ENCODE measurements at places on chromosomes 5 and 9. TPM values are rescaled to one million over a fixed set of nuclear protein-coding genes. Genes with fewer than 3 reads are reported as not detected.

Gene PDGFRB
- 7.2 TPM for total RNA-seq

- H3K4me1 ChIP-seq: peaks cover 60% of the 10 kb centered on the region
- H3K27me3 ChIP-seq: no peaks in the 10 kb centered on the region
- DNase-seq: no peak
- peaks cover 28% of the 10 kb centered on the region for H3K36me3 ChIP-seq
These were observed 129.4 kb downstream of the C9orf50 start for GRCh38 chr9:129491487-129491855.

Gene PLAC8L1
- not detected for total RNA-seq

- no peak overlapping the region for H3K4me3 ChIP-seq
- peak overlapping the region; percentile 26 for H3K27ac ChIP-seq
These were observed 57.4 kb downstream of the GOLPH3 start for GRCh38 chr5:32116574-32117313.

DNA sequence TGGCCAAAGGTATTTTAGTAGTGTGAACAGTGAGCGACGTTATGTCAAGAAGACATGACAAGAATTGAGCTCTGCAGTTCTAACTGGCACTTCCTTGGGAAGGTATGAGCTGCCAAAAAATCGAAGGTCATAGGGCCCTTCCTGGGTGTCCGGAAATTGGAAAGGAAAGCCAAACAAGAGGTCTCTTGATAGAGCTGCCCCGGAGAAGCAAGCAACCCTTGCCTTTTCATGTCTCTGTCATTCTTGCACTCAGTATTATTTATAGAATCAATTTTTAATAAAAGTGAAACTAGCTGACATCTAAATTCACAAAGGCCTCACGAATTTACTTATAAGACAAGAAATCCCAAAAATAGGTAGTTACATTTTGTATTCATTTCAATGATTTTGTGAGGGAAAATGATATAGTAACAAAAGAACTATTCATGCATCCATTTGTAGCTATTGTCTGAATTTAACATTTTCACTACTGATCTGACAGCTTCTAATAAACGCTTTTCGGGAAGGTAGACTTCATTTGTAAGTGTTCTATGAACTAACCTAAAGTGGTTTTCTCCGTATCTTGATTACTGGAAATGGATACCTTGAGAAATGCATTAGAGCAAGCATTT lies 113.8 kb upstream of the VCAN start:
- no peaks in the 10 kb centered on the region for H3K36me3 ChIP-seq
- H3K27me3 ChIP-seq: no peaks in the 10 kb centered on the region
- H3K27ac ChIP-seq: no peak overlapping the region
- H3K4me1 ChIP-seq: no peaks in the 10 kb centered on the region

Gene RAD23B
- total RNA-seq: 91.0 TPM

Gene IL17B
- not detected for total RNA-seq

GRCh38 chr9:20112205-20112783 lies 323.5 kb upstream of the SLC24A2 start:
- peaks cover 8% of the 10 kb centered on the region for H3K36me3 ChIP-seq
- no peak for DNase-seq
- peaks cover 4% of the 10 kb centered on the region for H3K27me3 ChIP-seq
- no peaks in the 10 kb centered on the region for H3K4me1 ChIP-seq
- H3K4me3 ChIP-seq: no peak overlapping the region

- no peak overlapping the region for H3K27ac ChIP-seq
- H3K27me3 ChIP-seq: no peaks in the 10 kb centered on the region
- no peak overlapping the region for H3K4me3 ChIP-seq
- DNase-seq: no peak
- H3K4me1 ChIP-seq: no peaks in the 10 kb centered on the region
These were observed 137.4 kb downstream of the STK32A start for GRCh38 chr5:147372191-147372590.

GRCh38 chr5:142445266-142445665 lies 120.4 kb upstream of the SPRY4 start:
- H3K4me3 ChIP-seq: no peak overlapping the region
- no peak overlapping the region for H3K27ac ChIP-seq
- peaks cover 13% of the 10 kb centered on the region for H3K4me1 ChIP-seq
- H3K27me3 ChIP-seq: peaks cover 12% of the 10 kb centered on the region

Gene GABRP
- not detected for total RNA-seq

GRCh38 chr5:34625246-34625645 lies 30.9 kb upstream of the RAI14 start:
- no peak overlapping the region for H3K4me3 ChIP-seq
- DNase-seq: no peak
- no peaks in the 10 kb centered on the region for H3K4me1 ChIP-seq
- peaks cover 5% of the 10 kb centered on the region for H3K27me3 ChIP-seq
- H3K27ac ChIP-seq: no peak overlapping the region

DNA sequence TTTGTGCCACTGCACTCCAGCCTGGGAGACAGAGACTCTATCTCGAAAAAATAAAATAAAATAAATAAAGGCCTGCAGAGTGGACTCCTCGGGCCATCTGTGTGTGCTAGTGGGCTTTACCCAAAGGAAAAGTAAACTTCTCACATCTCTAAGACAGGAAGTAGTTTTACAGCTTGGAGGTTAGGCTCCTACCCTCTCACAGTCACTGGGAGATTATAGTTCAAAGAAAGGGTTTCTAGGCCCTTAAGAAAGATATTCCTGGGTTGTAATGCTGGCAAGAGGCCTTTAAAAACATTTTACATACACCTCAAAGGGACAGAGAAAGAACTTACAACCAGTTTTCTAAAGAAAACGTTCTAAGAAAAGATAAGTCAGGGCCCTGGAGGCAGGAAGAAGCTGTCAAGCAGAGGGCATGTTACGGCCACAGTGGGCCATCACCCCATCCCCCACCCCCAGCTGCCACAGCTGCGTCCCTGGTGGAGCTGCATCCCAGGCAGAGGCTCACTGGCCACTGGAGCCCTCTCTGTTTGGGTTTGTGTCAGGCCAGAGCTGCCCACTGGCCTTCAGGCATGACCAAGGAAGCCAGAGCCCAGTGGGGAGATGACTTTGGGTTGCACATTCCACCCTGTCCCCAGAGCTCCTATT lies 78.1 kb upstream of the CDK20 start:
- no peaks in the 10 kb centered on the region for H3K36me3 ChIP-seq
- DNase-seq: no peak
- peaks cover 2% of the 10 kb centered on the region for H3K27me3 ChIP-seq
- no peak overlapping the region for H3K27ac ChIP-seq
- H3K4me1 ChIP-seq: peaks cover 2% of the 10 kb centered on the region
- no peak overlapping the region for H3K4me3 ChIP-seq

DNA sequence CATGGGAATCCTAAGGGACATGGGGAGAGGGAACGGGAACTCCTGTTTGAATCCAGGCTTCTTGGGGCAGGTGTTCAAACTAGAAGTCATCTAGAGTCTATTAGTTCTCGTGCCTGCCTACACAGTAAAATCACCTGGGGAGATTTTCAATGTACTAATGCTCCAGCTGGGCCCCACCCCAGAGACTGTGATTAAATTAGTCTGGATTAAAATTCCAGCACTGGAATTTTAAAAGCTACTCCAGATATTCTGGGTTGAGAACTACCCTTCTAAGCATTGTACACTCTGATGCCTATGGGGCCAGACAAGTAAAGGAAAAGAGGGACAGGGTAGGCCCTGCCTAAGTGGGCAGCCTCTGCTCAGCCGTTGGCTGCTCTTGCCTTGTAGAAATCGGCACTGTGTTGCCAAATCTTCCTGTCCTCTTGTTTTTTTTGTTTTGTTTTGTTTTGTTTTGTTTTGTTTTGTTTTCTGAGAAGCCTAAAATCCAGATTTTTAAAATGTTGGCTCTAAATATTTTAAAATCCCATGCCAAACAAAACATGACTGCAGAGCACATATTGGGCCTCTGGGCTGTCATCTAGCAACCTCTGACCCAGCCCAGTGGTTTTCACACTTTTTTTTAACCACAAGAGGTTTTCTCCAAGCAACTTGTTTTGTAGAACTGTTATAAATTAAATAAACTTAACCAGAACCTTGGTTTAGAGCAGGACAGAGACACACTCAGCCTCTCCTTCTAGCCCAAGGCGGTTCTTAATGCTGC lies 29.0 kb downstream of the ADRB2 start:
- peaks cover 58% of the 10 kb centered on the region for H3K4me1 ChIP-seq
- peak overlapping the region; percentile 89 for H3K27ac ChIP-seq
- DNase-seq: peak; percentile 47
- peaks cover 13% of the 10 kb centered on the region for H3K36me3 ChIP-seq

Gene ADAMTS19
- not detected for total RNA-seq
